ENCODE measurements at places on chromosomes 7 and 10.

DNA sequence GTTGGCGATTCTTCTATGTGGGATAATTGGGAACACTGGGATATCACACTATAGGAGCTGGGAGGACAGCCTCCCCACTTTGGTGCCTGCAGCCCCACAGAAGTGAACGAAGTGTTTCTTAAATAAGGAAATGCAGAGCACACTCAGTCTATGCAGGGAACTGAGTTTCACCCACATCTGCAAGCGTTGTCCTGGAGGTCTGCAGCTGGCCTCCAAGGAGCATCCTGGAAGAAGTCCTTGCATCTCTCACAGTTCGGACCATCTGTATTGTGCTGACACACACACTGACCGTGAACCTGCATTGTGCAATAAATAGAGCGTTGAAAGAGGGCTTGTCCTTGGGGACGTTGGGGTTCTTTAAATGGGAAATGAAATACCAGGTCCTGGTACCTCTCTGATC lies 25.8 kb downstream of the LAMB4 start:
- no peak for DNase-seq

GRCh38 chr10:101565936-101566332 lies 22.1 kb downstream of the POLL start:
- no peak for DNase-seq

DNA sequence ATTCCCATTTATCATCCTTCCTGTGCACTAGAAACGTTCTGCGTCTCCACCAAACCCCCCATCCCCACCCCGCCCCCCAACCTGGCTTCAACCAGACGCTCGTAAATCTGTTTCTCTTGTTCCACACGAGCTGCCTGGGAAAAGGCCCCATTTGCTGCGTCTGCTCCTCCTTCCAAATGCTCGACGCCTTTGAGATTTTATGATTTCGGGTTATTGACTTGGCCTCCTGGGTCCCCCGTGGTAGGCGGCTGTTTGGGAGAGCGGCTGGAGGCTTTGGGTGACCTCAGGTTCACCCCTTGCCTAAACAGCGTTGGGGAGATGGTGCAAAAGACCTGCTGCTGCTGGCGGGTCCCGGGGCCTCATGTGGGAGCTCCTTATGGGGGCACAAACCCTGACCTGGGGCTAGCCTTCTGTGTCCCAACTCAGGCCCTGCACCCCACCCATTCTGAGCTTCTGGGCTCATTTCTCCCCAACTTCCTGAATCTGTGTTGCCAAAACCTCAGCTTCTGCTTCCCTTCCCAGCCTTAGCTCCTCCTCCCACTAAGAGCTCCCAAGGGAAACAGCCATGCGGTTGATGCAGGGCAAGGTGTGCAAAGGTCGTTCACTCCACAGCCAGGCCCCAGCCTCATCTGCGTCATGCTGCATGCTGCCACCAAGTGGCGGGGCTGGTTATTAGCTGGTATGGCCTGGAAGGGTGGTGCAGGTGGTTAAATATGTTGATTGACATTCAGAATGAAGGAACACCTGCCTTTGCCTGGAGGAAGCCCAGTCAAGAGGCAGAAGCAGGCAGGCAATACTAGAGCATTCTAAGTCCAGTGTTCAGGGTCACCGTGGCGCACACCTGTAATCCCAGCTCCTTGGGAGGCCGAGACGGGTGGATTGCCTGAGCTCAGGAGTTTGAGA lies 49.1 kb upstream of the ELN start:
- no peak for DNase-seq

- no peak for DNase-seq
These were observed 64.8 kb downstream of the CD36 start for GRCh38 chr7:80703272-80703671.

DNA sequence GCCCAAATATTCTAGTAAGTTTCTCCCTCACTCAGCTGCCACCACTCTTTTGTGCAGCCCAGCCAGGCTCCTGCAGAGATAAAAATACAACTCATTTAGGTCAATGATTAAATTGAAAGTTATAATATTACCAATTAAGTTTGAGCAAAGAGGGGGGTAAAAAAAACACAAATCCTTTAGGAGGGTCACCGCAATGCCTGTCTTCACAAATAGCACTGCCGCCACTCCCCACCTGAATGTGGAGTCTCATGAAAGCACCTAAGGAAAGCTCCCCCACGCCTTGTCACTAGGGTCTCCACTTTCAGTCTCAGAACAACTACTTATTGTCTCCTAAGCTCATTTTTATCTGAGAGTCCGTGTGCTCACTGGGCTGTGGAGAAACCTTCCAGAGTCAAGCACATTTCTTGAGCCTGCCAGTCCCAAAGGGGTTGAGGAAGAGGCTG lies 148.7 kb downstream of the FGFR2 start:
- no peak for DNase-seq

DNA sequence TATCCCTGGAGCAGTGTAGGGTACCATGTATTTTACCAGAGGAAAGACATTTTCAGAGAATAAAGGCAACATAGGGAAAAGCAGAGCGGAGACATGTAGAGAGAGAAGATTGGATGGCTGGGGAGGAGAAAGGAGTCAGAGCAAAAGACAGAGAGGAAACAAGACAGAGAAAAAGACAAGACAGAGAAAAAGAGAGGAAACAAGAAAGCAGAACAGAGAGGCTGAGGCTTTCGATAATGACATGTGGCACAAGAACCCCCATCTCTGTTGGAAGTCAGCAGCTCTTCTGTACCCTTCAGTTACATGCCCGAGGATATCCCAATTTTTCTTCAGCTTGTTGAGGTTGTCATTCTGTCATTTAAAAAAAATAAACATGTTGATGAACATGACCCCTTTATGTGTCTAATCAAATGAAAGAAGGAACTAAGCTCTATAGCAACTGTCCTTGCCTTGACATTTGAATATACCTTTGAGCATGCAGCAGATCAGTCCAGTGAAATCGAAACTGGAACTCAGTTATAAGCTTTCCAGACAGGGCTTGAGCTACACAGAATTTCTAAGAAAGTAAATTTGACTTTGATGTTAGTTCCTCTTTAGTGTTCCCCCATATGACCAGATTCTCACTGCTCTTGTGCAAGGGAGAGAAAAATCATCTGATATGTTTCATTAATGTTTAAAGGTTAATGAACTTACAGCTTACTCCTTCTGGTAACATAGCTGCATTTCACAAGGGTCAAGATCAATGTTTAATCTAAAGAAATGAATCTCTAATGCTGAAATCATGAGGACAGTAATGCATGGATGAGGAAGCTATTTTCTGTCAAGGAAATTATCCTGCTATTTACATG lies 75.1 kb upstream of the SP4 start:
- no peak for DNase-seq

DNA sequence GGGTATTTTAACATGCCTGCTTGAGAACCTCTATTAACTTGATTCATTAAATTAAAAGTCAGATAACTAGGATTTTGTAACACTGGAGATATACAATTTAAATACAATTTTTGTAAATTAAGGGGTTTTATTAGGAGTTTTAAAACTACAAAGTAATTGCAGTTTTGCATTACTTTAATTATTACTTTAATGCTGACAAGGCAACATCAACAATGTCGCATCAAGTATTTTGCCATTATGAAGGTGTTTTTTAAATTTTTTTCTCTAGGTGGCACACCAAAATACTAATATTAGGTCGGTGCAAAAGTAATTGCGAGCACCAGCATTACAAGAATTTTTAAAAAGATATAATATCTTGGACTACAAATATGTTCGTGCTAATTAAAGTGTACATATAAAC lies 513.4 kb downstream of the ANKRD7 start:
- DNase-seq, result no peak

- no peak for DNase-seq
These were observed 45.7 kb upstream of the DPYSL4 start for GRCh38 chr10:132141076-132141475.
